ENCODE measurements at places on chromosomes 2 and 18.

- no peak for DNase-seq
These were observed 426.2 kb downstream of the NCKAP5 start for GRCh38 chr2:133142087-133142486.

DNA sequence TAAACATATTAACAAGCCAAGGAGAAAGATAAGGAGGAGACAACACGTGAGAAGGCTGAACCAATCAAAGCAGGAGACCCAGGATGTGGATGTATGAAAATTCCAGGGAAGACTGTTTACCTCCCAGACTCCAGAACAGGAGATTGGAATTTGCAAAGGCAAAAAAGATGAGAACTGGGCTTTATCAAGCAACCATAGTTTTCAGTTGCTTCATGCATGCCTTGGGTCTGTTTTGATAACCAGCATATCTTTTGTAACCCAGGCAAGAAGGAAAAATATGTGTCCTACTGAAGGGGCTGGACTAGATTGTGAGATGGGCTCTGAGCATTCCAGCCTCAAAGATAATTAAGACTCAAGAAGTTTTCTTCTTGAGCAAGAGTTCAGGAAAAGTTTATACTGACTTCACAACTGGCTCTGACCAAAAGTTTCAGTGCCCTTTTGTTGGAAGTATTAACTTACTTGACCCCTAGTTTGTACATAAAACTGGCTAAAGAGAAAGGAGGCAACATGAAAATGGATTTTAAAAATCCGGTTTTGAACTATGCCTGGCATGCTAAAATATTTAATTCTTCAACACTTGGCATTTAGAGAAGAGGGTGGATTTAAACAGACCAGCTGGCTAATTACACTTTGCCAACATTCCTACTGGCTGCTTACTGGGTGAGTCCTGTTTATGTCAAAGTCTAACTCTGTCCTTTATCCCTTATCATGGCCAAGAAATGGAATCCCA, 79.3 kb upstream of the CD28 start:
- no peak for DNase-seq

DNA sequence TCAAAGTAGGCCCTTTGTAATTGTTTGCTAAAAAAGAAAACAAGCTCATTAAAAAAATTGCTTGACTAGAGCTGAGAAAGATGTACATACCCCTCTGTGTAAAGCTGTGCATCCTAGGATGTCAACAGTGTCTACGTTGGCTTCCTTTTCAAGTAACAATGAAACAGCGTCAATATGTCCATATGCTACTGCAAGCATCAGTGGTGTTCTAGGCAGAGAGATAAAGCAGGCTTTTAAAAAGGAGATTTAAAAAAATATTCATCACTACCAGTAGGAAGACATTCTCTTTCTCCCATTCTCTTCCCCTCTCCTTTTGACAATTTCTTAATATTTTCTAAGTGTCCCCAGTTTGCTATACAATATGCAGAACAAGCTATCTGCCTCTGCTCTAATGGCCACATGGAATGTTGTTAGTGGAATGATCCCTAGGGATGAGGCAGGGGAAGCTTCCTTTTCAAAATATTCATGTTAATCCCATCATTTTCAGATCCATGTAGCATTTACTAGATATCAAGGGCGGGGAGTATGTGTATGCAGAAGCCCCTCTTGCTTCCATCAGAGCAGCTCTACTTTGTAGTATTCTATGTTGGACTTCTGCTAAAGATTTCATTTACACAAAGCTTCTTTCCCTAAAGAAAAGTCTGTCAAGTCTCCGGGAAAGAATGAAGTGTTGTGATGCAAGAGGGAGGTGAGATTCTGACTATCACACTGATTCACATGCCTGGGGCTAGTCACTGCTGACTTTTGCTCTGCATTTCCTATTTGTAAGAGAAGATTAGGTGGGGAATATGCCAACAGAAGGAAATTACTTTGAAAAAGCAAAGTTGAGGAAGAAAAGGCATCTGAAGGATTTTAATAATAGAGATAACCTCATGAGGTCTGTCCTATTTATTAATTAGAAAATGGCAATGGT, 81.5 kb upstream of the PGAP1 start:
- no peak for DNase-seq

GRCh38 chr2:110124038-110124825, 8.6 kb upstream of the MALL start:
- DNase-seq = no peak

DNA sequence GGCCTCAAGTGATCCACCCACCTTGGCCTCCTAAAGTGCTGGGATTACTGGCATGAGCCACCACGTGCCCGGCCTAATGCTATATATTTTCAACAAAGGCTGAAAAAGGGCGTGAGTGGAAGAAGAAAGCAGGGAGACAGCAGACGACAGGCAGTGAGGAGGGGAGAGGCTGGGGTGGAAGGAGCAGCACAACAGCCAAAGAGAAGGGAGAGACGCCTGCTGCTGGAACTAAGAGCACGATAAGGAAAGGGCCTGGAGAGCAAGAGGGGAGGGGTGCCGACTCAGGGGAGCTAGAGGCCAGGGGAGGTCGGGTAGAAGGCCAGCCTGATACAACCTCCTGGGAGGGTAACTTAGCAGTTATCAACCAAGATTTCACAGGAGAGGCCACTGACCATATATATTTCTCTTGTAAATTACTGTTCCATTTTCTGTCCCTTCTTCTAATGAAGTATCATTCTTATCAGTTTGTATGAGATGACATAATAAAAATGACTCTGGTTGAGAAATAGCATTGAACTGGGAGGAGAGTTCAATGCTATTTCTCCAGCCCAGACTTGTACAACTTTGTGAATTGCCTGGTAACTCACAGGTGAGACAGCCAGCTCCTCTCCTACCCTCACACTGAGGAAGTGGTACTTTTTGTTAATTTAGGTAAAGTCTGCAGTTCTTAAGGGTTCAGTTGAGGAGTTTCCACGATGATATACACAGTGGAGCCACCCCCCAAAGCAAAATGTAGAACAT, 5.8 kb upstream of the RNU4ATAC start:
- no peak for DNase-seq

DNA sequence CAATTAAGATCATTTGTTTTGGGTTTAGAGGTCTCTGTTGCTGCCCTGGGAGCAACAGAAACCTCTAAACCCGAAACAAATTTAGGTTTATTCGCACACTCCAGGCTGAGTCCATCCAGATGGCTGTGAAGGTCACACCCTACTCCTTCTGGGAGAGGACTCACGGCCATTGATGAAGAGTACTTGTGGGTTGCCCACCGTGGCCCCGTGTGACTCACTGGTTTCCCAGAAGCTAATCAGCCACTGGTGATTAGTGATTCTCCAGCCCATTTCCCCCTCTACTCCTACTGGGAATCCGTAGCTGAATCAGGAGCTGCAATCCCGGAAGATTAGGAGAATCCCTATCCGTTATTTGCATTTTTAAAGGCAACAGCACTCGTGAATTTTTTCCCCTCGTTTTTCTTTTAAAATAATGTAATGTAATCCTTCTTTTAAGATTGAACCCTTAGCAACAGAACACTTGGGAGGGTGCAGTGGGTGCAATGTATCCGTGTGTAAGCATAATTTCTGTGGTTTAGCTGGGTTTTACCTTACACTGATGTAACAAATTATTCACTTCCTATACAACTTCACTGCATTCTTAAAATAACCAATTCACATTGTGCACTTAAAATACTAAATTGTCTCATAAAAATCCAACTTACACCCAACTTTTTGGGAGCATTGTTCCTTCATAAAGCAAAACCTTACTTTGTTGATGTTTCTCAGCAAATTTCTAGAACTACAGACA, 27.5 kb upstream of the EPAS1 start:
- DNase-seq = no peak

DNA sequence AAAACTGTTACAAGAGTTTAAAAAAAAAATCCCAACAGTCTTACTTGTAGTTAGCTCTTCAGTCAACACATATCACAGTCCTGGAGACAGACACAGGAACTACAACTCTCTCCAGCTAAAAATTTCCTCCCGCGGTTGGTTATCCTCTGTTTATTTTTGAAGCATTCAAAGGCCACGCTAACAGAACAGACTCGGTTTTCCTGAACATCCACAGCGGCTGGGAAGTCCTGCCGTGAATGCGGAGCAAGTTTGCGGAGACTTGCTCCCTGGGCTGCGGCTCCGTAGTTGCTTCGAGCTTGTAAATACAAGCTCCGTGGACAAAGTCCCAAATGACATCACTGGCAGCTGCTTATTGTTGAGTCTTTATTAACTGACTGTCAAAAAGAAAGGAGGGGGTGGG, at the start of gene NCKAP5:
TSS of gene NCKAP5 (minus strand) at position 292 of the 400 bp plus-strand sequence. CDS start 50,937 bp downstream, outside the sequence.
- no peak for DNase-seq

DNA sequence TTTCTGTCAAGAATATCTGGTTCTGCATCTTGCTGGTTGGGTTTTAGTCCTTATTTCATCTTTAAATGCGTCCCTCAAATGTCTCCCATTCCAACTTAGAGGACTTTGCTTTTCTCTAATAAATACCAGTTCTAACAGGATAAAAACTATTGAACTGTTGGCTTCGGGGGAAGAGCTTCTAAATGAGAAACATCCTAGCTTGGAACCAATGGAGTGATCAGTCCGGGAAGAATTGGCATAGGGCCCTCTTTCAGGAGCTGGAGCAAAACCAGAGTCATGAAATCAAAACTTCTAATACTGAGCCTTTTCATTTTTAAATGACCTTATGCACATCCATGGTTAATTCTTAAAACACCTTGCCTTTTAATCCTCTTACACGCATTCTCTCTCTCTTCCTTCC, 401.6 kb upstream of the SMIM21 start:
- no peak for DNase-seq

- DNase-seq = no peak
These were observed 7.4 kb downstream of the SMAD7 start for GRCh38 chr18:48943333-48943732.

GRCh38 chr2:64731746-64732145, 78.0 kb upstream of the SERTAD2 start:
- DNase-seq = no peak

GRCh38 chr18:71012789-71013188, 723.9 kb downstream of the SOCS6 start:
- no peak for DNase-seq

DNA sequence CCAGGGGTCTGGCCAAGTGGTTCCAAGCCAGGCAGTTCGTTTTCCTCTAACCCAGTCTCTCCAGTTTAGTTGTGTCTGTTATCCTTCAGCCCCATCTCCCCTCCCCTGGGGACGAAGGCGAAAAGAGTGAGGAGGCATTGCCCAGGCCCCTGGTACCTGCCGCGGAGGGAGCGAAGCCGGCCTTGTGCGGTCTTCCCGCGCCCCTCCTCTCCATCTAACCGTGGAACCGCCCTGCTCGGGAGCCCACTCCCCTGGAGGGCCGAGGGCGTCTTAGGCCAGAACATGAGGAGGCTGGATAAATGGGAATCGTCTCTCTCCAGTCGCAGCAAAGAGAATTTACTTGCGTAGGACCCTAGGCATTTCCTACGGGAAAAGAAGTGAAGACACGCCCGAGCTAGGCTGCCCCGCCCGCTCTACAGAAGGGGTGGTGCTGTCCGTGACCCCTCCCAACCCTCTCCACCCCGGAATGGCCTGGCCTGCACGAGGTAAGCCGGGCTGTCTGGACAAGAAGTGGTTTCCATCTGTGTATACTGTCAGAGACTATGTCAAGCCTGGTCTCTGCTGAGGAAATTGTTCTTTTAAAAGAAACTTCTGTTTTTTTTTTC, 156.2 kb downstream of the MIB1 start:
- no peak for DNase-seq

DNA sequence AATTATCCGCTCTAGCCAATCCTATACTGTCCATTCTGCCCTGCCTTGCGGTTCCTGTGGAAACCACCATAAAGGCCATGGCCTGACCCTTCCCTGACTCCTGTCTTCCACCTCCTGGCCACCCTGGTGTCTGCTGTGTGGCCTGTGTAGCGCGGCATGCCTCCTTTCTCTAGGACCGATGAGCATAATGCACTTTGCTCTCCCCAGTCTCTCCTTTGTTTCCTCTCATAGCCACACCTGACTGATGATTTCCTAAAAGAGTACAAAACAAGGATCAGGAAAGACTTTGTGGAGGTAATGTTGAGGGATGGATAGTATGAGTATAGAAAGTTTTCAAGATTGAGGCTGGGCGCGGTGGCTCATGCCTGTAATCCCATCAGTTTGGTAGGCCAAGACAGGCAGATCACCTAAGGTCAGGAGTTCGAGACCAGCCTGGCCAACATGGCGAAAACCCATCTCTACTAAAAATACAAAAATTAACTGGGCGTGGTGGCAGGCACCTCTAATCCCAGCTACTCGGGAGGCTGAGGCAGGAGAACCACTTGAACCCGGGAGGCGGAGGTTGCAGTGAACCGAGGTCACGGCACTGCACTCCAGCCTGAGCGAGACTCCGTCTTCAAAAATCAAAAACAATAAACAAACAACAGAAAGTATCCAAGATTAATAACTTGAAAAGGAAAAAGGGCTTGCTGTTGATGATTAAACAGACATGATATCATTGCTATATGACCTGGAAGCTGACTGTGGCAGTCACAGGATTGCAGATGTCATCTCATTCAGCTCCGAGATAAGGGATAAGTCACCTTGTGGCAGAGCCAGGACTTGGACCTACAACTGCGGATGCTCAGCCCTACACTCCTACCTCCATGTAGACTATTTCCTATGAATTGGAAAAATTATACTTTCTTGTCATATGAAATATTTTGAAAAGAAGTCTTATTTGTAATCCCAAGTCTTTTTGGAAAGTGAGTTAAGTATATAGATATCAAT, 16.6 kb downstream of the SOWAHC start:
- DNase-seq = no peak

GRCh38 chr2:144517866-144518747, 1.8 kb downstream of the ZEB2 start:
- DNase-seq = no peak

DNA sequence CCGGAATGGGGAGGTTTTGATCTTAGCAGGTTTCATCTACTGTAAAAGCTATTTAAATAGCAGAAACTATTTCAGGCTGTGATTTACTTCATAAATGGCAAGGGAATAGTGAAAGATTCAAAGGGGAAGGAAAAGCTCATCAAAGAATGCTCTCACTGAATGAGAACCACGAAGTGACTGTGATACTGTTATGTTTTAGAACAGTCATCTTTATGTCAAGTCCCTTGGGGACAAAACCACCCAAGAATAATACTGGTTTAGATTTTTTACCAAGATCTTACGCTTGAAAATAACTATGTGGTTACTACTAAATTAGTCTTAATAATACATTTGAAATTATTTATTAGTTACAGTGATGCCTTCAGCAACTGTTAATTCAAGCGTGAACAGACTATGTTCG, 28.1 kb downstream of the FARSB start:
- DNase-seq = no peak

DNA sequence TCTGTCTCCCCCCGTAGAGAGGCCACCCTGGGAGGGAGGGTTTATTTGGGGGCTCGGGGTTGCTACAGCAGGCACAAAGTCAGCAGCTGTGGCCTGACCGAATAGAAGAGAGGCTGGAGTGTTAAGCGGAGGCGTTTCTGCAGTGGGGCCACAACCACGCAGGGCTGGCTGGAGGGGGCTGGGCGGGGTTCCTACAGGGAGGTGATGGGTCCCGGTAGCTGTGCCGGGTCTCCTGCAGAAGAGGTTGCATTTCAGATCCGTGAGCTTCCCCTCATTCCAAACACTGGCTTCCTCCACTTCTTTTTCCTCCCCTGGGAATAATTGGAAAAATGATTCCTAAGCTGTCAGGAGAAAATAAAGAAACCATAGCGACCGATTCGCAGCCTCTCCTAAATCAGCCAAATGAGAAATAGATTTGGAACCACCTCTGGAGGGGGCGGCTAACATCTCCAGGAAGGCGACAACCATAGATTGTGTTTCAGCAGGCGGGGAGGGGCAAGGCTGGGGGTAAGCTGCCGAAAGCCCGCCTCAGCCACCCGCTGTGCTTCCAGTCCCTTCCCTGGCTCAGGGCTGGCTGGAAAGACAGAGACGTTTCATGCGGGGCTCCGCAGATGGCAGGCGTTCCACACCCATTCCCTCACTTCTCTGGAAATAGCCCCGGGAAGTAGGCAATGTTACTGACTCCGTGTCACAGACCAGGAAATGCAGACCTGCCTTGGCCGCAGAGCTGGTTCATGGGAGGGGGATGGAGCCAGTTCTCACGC, 85.6 kb upstream of the TAF1B start:
- DNase-seq = peak; percentile 90
